ENCODE measurements at places on chromosomes 11 and 22.

- no peak for DNase-seq
Measured at GRCh38 chr11:9789910-9790309, 126.0 kb downstream of the SWAP70 start.

DNA sequence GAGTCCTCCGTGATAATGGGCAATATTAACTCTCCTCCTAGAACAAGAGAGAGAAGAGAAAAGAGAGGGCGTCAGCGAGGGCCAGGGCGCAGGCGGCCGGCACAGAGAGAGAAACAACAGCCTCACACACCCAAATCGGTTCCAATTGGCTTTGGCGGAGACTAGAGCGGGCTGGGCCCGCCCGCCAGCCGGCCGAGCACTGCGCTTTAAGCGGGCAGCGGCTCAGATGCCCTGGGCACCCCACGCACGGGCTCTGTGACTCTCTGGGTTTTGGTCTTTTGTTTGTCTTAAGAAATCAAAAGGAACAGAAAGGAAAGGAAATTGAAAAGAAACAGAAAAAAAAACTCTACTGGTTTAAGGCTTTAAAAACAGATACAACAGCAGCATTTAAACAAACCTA is 17.0 kb downstream of the SLC22A12 start:
- no peak for DNase-seq

GRCh38 chr11:70556884-70557741 is 158.8 kb downstream of the CTTN start:
- DNase-seq = no peak

DNA sequence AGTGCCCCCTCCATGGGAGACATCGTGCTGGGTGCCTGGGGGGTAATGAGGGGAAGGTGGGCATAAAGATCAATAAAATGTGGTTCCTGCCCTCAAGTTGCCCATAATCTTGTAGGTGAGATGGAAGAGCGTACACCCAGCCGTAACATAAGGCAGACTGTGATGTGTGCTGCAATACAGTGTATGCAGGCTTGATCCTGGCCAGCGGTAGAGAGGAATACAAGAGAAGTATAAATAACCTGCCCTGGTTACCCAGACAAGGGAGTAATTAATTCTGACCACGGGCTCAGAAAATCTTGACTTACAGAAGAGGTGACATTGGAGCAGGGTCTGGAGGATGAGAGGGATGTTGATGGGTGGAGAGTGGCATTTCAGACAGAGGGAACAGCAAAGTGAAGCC is 43.7 kb downstream of the TECTA start:
- no peak for DNase-seq

Measured in GM04503 (cell line).